ENCODE measurements at places on chromosomes 16 and 17.

DNA sequence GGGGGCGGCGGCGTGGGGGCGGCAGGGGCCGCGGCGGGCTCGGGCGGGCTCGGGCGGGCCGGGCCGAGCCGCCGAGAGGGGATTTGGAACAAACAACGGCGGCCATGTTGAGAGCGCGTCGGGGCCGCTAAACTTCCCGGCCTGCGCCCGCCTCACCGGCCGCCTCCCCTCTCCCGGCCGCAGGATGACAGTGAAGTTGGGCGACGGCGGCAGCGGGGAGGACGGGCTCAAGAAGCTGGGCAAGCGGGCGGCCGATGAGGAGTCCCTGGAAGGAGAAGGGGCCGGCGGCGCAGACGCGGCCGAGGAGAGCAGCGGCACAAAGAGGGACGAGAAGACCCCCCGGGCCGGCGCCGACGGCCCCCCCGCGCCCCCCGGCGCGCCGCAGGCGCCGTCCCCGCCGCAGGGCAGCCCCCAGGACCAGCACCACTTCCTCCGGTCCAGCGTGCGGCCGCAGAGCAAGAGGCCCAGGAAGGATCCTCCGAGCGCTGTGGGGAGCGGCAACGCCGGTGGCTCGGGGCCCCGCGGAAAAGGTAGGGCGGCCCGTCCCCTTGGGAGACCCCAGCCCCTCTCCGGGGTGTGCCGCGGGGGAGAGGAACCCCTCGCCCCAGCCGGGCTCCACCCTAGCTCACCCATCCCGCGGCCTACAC lies 2.4 kb downstream of the CRAMP1 start:
- DNase-seq, result no peak

GRCh38 chr17:43338886-43339516 lies 59.8 kb upstream of the ARL4D start:
- DNase-seq, result no peak

GRCh38 chr16:65717846-65718245 lies 596.0 kb upstream of the CDH11 start:
- DNase-seq, result no peak

DNA sequence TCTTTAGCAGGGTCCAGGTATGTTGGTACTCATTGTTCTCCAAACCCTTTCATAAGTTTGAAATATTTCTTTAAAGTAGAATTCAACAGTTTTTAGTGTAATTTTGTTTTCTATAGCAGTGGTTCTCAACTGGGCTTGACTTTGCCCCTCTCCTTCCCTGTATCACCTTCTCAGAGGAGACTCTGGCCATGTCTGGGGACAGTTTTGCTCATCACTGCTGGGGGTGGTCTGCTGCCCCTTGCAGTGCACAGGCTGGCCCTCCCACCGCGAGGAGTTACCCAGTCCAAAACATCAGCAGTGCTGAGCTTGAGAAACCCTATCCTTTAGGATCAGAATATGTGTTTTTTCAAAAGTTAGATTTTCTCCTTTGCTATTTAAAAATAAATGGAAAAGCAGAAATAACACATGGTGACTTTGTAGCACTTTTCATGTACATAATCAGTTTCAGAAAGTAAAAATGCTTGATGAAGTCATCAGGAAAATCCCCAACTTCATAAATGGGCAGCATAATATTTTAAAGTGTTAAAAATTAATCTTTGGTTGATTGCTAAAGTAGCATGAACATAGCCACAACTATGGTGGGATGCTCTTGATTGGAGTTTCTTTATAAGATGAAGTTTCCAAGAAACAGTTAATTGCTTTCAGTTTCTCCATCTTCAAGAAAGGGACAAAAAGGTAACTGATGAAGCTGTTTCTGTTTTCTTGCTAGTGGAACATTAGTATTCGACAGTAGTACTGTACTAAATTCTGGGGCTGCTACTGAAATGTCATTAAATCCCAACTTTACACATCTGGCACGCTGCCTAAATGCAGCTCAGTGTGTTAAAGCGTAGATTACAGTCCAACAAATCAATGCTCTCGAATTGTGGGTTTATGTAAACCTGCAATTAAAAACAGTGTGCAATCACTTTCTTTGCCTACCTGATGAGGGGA lies 70.3 kb downstream of the NETO2 start:
- no peak for DNase-seq

- no peak for DNase-seq
Observed at GRCh38 chr16:4140652-4141051, 24.4 kb upstream of the ADCY9 start.

All from NT2/D1 (cell line).